ENCODE measurements at places on chromosomes 13 and 19. TPM values are rescaled to one million over a fixed set of nuclear protein-coding genes. Genes with fewer than 3 reads are reported as not detected.

DNA sequence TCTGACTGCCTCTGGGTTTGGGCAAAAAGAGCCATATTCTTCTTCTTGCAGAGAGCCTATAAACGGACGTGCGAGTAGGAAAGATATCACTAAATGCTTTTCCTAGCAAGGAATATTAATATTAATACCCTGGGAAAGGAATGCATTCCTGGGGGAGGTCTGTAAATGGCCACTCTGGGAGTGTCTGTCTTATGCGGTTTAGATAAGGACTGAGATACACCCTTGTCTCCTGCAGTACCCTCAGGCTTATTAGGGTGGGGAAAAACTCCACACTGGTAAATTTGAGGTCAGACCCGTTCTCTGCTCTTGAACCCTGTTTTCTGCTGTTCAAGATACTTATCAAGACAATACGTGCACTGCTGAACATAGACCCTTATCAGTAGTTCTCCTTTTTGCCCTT lies 763.8 kb downstream of the SLITRK5 start:
- no peak for DNase-seq

DNA sequence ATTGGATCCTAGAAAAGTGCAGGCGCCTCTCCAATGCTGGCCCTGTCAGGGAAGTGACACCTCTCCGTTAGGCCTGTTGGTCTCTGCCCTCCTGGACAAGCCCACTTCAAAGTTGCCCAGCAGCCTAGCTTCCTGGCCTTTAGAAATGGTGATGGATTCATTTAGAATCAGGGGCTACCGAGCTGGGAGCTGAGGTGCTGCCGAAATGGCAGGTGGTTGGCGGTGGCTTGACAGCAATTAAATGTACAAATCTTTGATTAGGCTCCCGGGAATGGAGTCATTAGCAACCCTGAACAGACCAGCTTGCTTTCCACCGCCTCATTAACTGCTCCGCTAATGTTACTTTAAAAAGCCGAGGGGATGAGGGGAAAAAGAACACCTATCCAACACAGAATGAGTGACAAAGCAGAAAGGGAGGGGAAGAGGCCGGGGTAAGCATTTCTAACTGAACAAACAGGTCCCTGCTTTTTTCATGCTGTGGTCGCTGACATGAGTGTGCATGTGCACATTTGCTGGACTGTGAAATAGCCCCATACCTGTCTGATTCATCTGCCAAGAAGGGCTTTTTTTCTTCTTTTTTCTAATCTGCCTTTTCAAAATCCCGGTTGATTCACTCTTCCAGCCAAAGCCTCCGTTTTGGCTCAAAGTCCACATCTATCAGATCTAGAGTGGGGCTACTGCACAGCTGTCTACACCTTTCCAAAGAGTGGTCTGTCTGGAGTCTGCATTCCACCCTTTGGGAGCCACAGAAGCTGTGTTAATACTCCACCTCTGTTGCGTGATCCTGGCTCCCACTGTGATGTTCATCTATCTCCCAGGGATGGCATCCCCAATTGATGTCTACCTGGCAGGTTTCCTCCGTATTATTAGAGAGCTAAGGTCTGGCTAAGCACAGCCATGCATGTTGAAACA lies 431.9 kb downstream of the COG6 start:
- no peak for DNase-seq

GRCh38 chr13:74708629-74709028 lies 574.4 kb upstream of the KLF12 start:
- no peak for DNase-seq

CCNA1 gene
- 0.21 TPM for total RNA-seq

- no peak for DNase-seq
Observed at GRCh38 chr19:35116072-35116801, 614 bp downstream of the FXYD3 start.

PCDH17 gene
- not detected for total RNA-seq

DNA sequence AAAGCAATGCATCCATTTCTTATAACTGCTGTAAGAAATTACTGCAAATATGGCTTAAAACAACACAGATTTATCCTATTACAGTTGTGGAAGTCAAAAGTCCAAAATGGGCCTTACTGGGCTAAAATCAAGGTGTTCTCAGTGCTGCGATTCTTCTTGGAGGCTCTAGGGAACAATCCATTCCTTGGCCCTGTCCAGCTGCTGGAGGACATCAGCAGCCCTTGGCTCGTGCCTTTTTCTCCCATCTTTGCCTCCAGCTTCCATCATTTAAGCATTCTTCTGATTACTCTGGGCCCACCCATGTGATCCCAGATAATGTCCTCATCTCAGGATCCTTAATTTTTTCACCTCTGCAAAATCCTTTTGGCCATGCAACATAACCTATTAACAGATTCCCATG lies 607.1 kb downstream of the DCT start:
- no peak for DNase-seq

DNA sequence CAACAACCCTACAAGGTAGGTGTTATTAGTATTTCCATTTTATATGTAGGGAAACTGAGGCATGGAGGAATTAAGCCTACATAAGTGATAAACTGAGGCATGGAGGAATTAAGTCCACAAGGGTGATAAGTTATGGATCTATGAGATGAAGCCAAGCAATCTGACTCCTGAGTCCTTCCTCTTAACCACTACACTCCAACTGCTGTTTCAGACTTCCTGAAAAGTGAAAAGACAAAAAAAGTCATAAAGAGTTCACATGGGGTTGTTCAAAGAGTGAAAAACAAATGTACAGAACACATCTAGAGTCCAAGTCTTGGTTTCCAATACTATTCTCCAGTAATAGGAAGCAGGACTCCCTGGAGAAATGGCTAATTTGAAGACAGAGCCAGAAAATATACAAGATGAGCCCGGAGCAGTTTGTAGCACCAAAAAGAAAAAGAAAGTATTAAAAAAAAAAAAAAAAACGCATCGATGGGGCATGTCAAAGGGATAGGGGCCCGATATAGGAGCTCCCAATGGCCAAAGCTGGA lies 12.1 kb downstream of the CRYL1 start:
- DNase-seq = no peak

SYNGR4 gene
- not detected for total RNA-seq

GRCh38 chr19:1267477-1268225 lies 1.5 kb upstream of the CIRBP start:
- peak; percentile 54 for DNase-seq

ZNF99 gene
- total RNA-seq = not detected

DNA sequence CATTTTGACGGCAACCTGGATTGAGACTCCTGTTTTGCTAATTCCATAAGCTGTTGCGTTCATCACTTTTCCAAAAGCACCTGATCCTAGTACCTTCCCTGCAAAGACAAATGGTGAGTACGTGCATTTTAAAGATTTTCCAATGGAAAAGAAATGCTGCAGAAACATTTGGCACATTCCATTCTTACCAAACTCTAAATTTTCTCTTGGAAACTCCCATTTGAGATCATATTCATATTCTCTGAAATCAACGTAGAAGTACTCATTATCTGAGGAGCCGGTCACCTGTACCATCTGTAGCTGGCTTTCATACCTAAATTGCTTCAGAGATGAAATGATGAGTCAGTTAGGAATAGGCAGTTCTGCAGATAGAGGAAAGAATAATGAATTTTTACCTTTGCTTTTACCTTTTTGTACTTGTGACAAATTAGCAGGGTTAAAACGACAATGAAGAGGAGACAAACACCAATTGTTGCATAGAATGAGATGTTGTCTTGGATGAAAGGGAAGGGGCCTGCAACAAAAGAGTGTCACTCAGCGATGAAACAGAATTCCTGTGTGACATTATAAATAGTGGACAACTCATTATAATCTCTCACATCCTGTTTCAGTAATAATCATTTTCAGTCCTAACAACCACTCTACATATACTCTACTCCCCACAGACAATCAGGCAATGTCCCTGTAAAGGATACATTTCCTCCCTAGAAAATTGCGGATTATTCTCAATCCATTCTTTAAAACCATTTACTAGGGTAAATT lies 45.6 kb upstream of the URAD start:
- no peak for DNase-seq

- DNase-seq = no peak
Observed at GRCh38 chr19:12617646-12618045, 6.9 kb downstream of the ZNF791 start.

RETN gene
- not detected for total RNA-seq
